ENCODE measurements at places on chromosomes 4 and X. TPM values are rescaled to one million over a fixed set of nuclear protein-coding genes. Genes with fewer than 3 reads are reported as not detected.

DAPP1 gene
- total RNA-seq, result 18.3 TPM

ANXA10 gene
- total RNA-seq, result 0.94 TPM

EMCN gene
- not detected for total RNA-seq

HHIP gene
- 1.7 TPM for total RNA-seq

USP26 gene
- total RNA-seq, result not detected

GRCh38 chrX:1449036-1449822 is 3.5 kb downstream of the ASMTL start:
- DNase-seq, result no peak

GRCh38 chr4:182881914-182882313 is 35.3 kb downstream of the DCTD start:
- no peak for DNase-seq

GRCh38 chr4:153628796-153629315 is 55.2 kb upstream of the TLR2 start:
- DNase-seq, result no peak

- DNase-seq, result no peak
Measured at GRCh38 chrX:108439961-108440696, 491 bp downstream of the COL4A5 start.

DNA sequence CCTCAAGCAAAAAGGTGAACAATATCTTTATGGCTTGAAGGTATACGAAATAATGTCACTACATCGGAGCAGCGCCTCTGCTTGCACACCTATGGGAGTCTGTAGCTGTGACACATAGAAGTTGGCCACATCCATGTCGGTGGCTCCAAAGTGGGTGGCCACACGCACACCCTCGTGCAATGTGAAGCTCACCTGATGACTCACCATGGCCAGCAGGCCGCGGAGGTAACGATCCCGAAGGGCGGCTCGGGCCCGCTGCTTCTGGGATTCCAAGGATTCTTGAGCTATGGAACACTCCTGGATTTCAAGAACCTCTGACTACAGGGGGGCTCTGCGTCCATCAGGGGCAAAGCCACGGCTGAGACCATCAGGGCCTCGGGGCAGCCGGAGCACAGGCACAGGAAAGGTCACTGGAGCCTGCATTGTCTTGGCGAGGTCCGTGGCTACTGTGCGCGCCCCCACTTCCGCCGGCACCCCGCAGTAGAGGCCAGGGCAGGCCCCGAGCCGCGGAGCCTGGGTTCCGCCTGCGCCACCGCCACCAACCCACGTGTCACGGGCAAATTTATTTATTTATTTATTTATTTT is 25.2 kb downstream of the NYX start:
- DNase-seq, result no peak

DNA sequence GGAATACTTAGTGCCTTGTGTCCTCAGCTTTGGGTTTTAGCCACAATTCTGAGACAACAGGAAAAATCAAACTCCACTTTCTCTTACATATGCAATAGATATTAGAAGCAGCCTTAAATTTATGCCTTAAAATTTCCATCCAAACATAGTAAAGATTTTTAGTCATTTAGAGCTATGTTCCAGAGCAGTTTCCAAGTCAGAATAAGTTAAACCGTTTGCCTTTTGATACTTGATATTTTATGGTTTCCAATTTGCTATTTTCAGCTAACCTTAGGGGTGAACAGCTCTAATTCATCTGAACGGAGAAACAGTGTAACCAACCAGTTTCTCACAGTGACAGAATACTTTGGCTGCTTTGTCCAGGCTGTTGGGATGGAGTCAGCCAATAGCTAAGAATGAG is 125.8 kb upstream of the RXFP1 start:
- DNase-seq, result no peak

GRCh38 chr4:2393353-2394270 is 24.8 kb downstream of the ZFYVE28 start:
- DNase-seq, result no peak

- DNase-seq, result no peak
Measured at GRCh38 chr4:95637043-95637600, 88.3 kb upstream of the UNC5C start.

All from epithelial cell of proximal tubule (primary cell).